ENCODE measurements at places on chromosomes 7 and 10.

- H3K4me3 ChIP-seq: no peak overlapping the region
- H3K27ac ChIP-seq: no peak overlapping the region
- no peak for DNase-seq
- peaks cover 36% of the 10 kb centered on the region for H3K27me3 ChIP-seq
These were observed 2.6 kb upstream of the CYP26A1 start for GRCh38 chr10:93071177-93071472.

DNA sequence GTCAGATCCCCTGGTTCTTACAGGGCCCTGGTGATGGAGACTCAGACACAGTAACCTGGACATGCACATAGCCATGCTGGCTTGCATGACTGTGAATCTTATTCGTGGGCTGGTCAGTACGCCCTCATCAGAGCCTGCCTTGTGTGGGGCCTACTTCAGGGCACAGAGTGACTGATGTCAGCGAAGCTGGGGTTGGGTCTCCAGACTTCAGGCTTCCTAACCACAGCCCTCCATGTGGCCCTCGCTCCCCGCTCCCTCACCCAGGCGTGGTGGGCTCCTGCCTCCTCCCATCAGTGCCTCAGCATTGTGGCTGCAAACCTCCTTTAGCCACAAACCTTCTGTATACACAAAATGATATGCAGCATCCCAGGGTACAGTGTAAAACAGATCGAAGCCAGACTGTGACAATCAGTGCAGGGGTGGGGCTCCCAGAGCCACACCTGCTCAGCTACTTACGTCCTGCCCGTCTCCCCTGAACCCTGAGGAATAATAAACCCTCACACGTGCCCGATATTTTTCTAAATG lies 7.1 kb upstream of the C10orf105 start:
- no peak overlapping the region for H3K4me3 ChIP-seq
- H3K4me1 ChIP-seq: peaks cover 80% of the 10 kb centered on the region
- H3K36me3 ChIP-seq: no peaks in the 10 kb centered on the region

DNA sequence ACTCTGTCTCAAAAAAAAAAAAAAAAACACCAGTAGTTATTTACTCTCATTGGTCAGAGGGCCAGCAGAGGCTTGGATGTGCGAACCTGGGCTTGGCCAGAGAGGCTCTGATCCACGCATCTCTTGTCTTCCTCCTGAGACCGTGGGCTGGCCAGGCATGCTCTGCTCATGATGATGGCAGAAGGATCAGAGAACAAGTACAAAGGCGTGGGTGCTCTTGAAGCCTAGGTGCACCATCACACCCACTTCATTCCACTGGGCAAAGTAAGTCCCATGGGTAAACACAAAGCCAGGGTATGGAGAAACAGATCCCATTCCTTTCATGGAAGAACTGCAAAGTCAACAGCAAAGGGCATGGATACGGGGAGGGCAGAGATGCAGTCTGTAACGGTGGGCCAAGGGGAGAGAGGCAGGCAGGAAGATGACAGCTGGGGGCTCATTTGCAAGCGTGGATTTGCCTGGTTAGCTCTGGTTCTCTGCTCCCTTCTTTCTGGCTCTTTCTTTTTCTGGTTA lies 128.2 kb upstream of the SDK1 start:
- no peak for DNase-seq
- peaks cover 10% of the 10 kb centered on the region for H3K4me1 ChIP-seq
- no peak overlapping the region for H3K27ac ChIP-seq

DNA sequence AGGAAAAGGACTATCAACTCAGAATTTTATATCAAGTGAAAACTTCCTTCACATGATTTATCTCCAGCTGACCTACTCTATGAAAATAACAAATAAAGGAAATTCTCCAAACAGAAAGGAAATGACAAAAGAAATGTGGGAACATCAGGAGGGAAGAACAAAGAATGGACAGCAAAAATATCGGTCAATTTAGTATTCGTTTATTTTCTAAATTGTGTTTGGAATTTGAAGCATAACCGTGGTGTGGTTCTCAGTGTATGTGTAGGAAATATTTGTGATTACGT lies 8.7 kb downstream of the WDR37 start:
- peaks cover 63% of the 10 kb centered on the region for H3K4me1 ChIP-seq
- H3K27me3 ChIP-seq: no peaks in the 10 kb centered on the region
- peak overlapping the region; percentile 74 for H3K27ac ChIP-seq

- no peak overlapping the region for H3K27ac ChIP-seq
- no peaks in the 10 kb centered on the region for H3K36me3 ChIP-seq
- no peak for DNase-seq
- H3K4me3 ChIP-seq: no peak overlapping the region
- no peaks in the 10 kb centered on the region for H3K27me3 ChIP-seq
These were observed 247.3 kb downstream of the SEMA3A start for GRCh38 chr7:83947260-83947659.

DNA sequence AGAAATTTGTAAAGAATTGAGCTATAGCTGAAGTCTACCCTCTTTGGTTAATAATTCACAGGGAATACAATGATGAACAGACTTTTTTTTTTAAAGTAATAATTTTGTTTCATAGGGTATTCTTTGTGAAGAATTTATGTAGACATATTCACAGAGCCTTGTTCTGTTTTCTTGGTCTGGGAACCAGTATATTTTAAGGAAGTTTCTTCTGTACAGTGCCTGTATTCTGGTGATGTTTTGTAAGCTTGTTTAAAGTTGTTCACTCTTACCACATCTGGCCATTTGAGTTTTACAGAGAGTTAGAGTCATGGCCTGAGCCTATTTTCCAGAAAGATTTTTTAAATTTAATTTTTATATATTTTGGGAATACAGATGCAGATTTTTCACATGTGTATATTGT lies 70.3 kb downstream of the CCSER2 start:
- DNase-seq: no peak
- no peaks in the 10 kb centered on the region for H3K4me1 ChIP-seq
- H3K36me3 ChIP-seq: peaks cover 2% of the 10 kb centered on the region
- H3K4me3 ChIP-seq: no peak overlapping the region
- H3K27ac ChIP-seq: no peak overlapping the region

- no peaks in the 10 kb centered on the region for H3K4me1 ChIP-seq
- H3K27ac ChIP-seq: no peak overlapping the region
- no peak overlapping the region for H3K4me3 ChIP-seq
These were observed 15.2 kb upstream of the ELFN1 start for GRCh38 chr7:1654738-1655475.

DNA sequence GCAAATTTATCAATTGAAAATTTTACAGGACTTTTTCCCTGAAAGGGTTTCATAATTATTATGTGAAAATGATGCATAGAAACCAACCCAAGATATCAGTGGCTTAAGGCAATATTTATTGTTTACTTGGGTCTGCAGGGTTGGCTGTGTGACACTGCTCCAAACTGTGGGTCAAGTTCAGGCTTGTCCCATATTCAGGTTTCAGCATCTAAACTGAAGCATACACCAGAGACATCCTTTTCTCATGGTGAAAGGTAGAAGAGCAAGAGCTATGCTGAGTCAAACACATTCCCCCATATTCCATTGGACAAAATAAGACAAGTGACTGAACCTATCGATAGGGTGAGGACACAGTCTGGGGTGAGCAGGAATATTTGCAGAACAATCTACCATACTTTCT lies 110.9 kb downstream of the MAPK8 start:
- no peak overlapping the region for H3K27ac ChIP-seq
- H3K36me3 ChIP-seq: peaks cover 3% of the 10 kb centered on the region
- DNase-seq: no peak
- H3K4me3 ChIP-seq: no peak overlapping the region
- H3K27me3 ChIP-seq: no peaks in the 10 kb centered on the region

DNA sequence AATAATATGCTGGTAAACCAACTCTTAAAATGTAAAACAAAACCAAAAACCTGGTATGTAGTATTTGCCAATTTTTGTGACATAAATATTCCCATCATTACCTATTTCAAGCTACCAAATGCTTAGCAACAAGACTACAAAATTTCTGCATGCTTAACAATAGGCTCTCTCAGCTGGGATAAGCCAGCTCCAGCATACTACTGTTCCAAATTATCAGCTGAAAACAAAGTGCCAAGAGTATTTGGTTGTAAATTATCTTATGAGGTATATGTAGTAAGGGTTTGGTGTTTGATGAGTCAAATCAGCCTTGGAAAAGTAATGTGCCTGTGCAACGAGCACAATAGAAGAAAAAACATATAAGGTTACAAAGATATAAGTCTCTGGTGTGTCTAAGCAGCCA lies 263.2 kb downstream of the HGF start:
- H3K27me3 ChIP-seq: no peaks in the 10 kb centered on the region
- no peak overlapping the region for H3K27ac ChIP-seq
- no peaks in the 10 kb centered on the region for H3K36me3 ChIP-seq
- no peaks in the 10 kb centered on the region for H3K4me1 ChIP-seq

GRCh38 chr10:102431452-102432124 lies 786 bp downstream of the CUEDC2 start:
- DNase-seq: peak; percentile 5
- peaks cover 49% of the 10 kb centered on the region for H3K4me1 ChIP-seq
- H3K4me3 ChIP-seq: peak overlapping the region; percentile 99
- H3K27ac ChIP-seq: peak overlapping the region; percentile 63
- no peaks in the 10 kb centered on the region for H3K36me3 ChIP-seq

DNA sequence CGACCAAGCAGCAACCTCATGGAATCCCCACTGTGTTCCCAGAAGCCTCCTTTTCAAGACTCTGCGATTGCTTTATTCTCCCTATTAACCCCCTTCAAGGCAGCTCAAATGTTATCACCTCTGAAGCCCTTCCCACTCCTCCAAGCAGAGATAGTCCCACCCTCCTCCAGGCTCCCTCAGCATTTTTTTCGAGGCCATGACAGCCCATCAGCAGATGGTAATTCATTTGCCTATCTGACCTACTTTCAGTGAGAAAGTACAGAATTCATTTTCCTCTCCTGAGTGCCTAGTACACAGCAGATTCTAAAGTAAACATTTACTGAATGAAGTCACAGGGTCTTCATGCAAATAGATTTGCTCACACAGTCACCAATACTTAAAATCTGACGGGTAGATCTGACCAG lies 47.8 kb downstream of the HERPUD2 start:
- no peak for DNase-seq
- H3K4me1 ChIP-seq: peaks cover 26% of the 10 kb centered on the region
- no peaks in the 10 kb centered on the region for H3K27me3 ChIP-seq
- no peak overlapping the region for H3K27ac ChIP-seq
- peaks cover 10% of the 10 kb centered on the region for H3K36me3 ChIP-seq
- H3K4me3 ChIP-seq: no peak overlapping the region

- H3K27ac ChIP-seq: no peak overlapping the region
- no peak overlapping the region for H3K4me3 ChIP-seq
- DNase-seq: no peak
- peaks cover 2% of the 10 kb centered on the region for H3K27me3 ChIP-seq
- H3K36me3 ChIP-seq: no peaks in the 10 kb centered on the region
These were observed 124.5 kb downstream of the ITGA8 start for GRCh38 chr10:15595260-15595659.

DNA sequence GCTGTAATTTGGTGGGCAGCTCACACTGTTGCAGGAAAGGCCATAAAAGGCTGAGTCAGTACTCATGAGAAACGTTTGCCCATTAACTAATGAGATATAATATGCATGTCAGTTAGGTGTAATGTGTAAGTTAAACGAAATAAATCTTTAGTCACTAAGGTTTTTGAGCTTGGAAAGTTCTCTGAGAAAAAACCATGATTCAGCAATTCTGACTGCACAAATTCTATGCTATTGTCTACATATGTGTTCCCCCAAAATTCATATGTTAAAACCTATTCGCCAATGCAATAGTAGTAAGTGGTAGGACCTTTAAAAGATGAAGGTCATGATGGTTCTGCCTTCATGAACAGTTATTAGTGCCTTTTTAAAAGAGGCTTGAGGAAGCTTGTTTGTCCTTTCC lies 559.7 kb upstream of the LRRTM3 start:
- no peaks in the 10 kb centered on the region for H3K27me3 ChIP-seq
- DNase-seq: no peak
- no peak overlapping the region for H3K27ac ChIP-seq
- no peaks in the 10 kb centered on the region for H3K36me3 ChIP-seq
- H3K4me3 ChIP-seq: no peak overlapping the region
- no peaks in the 10 kb centered on the region for H3K4me1 ChIP-seq

DNA sequence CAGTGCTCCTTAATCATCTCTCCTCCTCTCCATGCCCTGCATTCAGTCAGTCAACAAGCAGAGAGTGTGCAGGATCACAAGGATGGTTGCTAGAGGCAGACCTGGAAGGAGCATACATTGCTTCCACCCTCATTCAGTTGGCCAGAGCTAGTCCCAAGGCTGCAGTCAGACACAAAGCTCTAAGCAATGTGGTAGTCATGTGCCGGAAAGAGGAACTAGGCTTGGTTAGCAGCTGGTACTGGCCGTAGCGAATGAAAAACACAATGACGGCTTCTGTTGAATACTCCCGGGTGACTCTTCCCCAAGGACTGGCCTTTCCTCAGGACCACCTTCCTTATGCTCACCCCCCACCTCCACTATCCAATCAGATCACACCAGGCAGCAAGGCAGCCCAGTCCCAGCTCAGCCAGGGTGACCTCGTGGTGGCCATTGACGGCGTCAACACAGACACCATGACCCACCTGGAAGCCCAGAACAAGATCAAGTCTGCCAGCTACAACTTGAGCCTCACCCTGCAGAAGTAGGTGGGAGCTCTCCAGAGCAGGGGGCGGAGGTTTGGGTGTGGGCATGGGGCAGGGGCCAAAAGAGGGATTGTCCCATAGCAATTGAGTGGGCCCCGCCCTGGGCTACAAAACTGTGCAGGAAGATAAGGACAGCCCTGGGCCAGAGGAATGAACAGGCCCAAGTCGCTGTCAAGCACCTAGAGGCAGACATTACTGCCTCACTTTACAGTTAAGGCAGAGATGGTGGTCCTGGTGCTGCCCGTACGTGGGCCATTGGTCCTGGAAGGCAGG lies 10.9 kb downstream of the LDB3 start:
- DNase-seq: no peak
- no peak overlapping the region for H3K27ac ChIP-seq
- H3K4me3 ChIP-seq: no peak overlapping the region
- no peaks in the 10 kb centered on the region for H3K4me1 ChIP-seq

DNA sequence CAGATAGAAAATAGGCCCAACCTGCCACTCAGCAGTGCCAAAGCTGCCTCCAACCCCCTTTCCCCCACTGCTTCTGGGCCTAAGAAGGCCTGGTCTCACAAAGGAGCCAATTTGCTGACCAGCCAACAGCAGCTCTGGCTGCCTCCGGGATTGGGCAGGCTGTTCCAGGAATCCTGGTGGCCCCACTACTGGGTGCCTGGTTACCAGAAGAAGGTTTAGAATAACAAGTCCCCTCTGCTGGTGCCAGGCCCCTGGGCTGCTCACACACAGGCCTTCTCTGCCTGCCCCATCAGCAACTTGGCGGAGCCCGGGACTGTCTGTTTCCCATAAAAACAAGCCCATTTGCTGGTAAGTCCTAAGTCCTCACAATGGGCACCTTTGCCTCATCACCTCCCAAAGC lies 1.2 kb downstream of the PHKG1 start:
- no peak overlapping the region for H3K4me3 ChIP-seq
- H3K4me1 ChIP-seq: no peaks in the 10 kb centered on the region
- H3K27ac ChIP-seq: no peak overlapping the region
- H3K36me3 ChIP-seq: no peaks in the 10 kb centered on the region

GRCh38 chr10:98242823-98243222 lies 25.2 kb downstream of the LOXL4 start:
- H3K4me3 ChIP-seq: no peak overlapping the region
- H3K36me3 ChIP-seq: peaks cover 53% of the 10 kb centered on the region
- no peak overlapping the region for H3K27ac ChIP-seq
- H3K27me3 ChIP-seq: no peaks in the 10 kb centered on the region
- H3K4me1 ChIP-seq: no peaks in the 10 kb centered on the region

Measured in natural killer cell (primary cell).